ENCODE measurements at places on chromosomes 2 and 18. TPM values are rescaled to one million over a fixed set of nuclear protein-coding genes. Genes with fewer than 3 reads are reported as not detected.

The NEMP2 gene
- 1.1 TPM for polyA plus RNA-seq

The TACR1 gene
- polyA plus RNA-seq = 0.78 TPM

The FSHR gene
- polyA plus RNA-seq = 0.36 TPM

The IL36A gene
- not detected for polyA plus RNA-seq

Measured in neural cell (in vitro differentiated cells).